ENCODE measurements at places on chromosomes 7 and 10. TPM values are rescaled to one million over a fixed set of nuclear protein-coding genes. Genes with fewer than 3 reads are reported as not detected.

CYP26C1 gene
- not detected for total RNA-seq

GRCh38 chr7:74026903-74027682 is 880 bp upstream of the ELN start:
- peak; percentile 87 for DNase-seq

SFXN2 gene
- 11.3 TPM for total RNA-seq

XRCC2 gene
- 1.0 TPM for total RNA-seq

- DNase-seq, result no peak
These were observed 405.7 kb upstream of the RNF32 start for GRCh38 chr7:156234666-156235494.

DNA sequence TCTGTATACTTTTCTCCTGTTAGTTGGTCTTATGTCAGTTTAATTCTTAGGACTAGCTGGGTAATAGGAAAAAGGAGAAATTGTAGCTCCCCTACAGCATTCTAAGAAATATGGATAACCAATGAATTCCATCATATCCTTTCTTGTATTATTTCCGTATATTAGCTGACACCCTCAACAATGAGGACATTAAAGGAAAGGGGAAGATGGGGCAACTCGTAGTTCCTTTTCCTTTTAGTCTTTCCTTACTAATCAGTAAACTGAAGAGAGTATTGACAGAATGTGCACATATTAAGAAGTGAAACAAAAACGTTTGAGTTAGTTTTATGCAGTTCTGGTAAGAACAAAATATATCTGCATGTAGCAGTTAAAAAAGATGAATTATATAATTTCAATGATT is 35.1 kb upstream of the C10orf67 start:
- no peak for DNase-seq

- peak; percentile 50 for DNase-seq
These were observed 6.6 kb upstream of the DEPP1 start for GRCh38 chr10:44985175-44985681.

DNA sequence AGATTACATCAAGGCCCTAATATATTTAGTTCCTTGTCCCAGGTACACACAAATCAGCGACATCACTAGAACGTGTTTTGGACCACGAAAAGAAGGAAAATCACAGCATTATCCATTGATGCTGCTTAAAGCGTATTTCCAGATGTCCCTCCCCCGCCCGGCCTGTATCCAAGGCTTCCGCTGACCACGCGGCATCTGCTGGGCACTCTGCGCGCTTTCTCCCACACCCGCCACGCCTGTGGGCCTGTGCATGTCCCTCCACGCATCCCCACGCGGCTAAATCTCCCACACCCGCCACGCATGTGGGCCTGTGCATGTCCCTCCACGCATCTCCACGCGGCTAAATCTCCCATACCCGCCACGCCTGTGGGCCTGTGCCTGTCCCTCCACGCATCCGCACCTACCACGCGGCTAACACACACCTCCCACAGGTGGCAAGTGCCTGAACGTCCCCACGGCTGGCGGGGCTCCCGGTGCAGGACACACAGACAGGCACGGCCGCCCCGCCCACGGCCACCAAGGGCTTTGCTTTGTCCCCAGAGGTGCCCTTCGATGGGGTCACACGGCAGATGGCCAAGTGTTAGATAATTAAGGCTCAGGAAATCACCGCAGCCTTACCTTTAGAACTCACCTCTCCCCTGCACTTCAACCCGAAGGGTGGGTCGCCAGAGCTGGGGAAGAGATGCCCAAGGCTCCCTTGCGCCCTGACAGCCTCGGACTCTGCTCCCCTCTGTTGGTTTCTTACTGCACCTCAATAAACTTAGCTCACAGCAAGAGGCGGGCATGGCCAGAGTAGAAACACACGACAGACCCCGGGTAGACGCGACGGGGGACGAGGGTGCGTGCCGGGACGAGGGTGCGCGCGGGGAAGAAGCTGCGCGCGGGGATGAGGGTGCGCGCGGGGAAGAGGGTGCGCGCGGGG is 49.5 kb downstream of the DIP2C start:
- no peak for DNase-seq

DNA sequence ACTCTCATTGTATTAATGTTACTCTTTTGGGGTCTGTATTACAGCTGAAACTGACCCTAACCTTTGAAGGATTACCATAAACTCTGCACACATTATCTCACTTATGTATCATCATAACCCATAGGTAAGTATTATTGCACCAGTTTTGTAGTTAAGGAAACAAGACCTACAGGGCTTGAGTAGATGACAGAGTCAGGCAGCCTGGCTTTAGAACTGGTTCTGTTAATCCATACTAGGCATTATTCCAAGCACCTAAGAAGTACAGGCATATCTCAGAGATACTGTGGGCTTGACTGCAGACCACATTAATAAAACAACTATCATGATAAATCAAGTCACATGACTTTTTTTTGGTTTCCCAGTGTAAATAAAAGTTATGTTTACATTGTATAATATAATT is 17.1 kb upstream of the AKR1B1 start:
- no peak for DNase-seq

DNA sequence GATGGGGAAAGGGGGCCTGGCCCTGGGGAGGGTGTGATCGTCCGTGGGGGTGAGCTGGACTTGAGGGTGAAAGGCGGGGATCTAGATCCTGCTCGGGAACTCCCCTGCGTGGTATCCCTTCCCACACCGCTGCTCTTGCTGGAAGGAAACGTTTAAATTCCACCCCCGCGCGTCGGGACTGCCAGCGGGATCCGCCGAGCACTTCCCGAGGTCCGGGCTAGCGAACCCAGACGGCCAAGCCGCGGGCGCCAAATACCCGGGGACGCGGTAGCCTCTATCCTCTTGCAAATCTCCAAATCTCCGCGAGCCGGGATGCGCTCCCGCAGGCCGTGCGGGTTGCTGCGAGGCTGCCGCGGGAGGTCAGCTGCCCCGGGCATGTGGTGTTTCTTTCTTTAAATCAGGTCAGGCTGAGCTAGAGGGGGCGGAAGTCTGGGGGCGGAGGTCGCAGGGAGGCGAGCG is 904 bp downstream of the NPTX2 start:
- no peak for DNase-seq

DNA sequence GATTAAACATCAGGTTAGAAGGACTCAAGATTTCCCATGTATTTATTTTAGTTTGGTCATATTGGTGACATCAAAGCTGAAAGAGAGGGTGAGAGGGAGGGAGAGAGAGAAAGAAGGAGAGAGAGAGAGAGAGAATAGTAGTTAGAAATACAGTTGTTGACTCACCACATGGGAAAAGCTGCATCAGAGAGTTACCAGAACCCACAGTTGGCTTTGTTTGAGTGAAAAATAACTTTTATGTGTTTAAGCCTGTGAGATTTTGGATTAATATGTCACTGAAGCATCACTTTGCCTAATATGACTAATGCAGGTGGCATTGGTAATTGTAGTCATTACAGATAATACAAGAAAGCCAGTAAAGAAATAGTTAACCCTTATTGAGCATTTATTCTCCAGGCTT is 303.9 kb downstream of the REEP3 start:
- DNase-seq, result no peak

ACTL6B gene
- total RNA-seq, result not detected

GRCh38 chr10:115026746-115027140 is 66.4 kb upstream of the ATRNL1 start:
- DNase-seq, result no peak

DNA sequence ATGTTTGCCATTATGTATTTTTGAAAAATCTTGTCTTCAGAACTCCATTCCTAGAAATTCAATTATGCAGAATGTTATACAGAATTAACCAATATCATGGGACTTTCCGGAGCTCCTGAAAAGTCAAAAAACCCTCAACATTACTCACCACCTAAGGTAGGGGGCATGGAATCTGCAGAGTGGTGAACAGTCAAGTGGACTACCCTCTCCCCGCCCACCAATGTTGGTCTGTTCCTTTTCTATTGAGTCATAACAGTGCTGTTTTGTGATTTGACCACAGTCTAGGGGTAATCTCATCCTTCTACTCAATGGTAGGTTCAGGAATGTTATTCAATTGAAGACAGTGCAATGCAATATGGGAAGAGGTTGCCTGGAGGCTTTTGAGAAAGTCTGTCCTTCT is 130.5 kb upstream of the HABP2 start:
- DNase-seq, result no peak

DNA sequence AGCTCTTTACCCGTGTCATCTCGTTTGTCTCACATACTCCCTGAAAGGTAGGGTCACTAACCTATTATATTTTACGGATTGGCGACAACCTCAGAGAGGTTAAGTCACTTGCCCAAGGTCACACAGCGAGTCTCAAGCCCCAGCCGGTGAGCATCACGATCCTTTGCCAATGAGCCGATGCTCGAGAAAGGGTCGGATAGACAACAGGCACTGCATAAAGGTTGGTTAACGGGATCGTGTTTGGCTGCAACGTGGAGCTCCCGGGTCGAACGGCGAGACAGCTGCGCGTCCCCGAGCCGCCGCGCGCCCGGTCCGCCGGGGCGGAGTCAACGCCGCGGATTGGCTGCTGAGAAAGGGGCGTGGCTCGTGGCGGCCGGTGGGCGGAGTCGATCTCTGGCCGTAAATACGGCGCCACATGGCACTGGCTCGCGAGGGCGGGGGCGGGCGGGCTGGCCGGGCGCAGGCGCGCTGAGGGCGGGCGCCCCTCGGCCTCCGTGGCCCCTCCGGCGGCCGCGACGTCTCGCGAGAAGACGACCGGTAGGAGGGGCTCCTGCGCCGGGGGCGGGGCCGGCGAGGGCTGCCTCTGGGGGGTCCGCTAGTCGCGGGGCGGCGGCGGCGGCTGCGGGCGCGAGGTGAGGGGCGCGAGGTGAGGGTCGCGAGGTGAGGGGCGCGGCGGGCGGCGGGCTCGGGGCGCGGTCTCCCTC is at the start of gene CHST12:
Gene CHST12 (plus strand): TSS at position 598 of the 704 bp plus-strand sequence. CDS start 29,029 bp downstream, outside the sequence.
- peak; percentile 94 for DNase-seq

CCDC3 gene
- total RNA-seq, result 11.7 TPM

GRCh38 chr7:88361357-88361756 is 54.7 kb upstream of the STEAP4 start:
- no peak for DNase-seq

GRCh38 chr10:104330168-104331110 is 7.8 kb downstream of the ITPRIP start:
- peak; percentile 82 for DNase-seq

DNA sequence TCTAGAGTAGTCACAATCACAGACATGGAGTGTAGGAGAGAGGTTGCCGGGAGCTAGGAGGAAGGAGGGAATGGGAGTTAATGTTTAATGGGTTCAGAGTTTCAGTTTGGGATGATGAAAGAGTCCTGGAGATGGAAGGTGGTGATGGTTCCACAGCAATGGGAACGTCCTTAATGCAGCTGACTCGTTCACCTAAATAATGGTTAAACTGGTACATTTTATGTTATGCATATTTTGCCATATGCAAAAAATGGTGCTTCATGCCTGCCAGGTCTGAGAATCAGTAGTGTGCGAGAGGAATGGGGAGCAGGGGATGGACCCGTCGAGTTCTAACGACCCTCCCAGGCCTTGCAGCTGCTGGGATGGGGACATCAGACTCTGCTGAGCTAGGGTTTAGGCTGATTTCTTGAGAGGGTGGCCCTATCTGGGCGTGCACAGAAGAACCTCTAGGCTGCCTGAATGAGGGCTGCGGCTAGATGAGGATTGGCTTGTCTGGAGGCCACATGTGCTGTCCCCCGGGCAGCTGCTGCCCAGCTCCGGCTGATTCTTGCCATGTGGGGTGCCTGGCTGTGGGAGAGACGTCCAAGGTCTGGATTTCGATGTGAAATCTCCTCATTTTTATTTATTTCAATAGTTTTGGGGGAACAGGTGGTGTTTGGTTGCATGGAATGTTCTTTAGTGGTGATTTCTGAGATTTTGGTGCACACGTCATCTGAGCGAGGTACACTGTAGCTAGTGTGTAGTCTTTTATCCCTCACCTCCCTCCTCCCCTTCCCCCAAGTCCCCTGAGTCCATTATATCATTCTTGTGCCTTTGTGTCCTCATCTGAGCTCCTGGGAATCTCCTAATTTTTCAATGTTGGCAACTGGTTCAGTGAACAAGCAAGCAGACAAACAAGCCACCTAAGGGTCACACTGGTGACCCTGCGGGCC is 116.0 kb downstream of the GRK5 start:
- no peak for DNase-seq

NKX1-2 gene
- not detected for total RNA-seq

DNA sequence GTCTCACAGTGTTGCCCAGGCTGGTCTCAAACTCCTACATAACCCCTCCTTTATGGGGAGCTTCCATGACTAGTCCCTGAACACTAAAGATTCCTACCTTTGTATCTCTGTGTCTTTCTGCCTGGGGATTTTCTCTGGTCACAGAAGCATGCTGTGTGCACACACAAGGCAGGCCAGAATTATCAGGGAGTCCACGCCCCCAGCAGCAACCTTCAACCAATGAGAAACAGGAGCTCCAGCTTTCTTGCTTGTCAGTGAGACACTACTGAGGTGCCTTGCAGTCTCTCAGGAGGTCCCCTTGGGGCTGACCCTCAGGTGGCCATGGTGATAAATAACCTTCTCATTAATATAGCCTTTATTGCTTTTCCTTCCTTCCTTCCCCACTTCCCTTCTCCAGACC is 45.1 kb upstream of the AUTS2 start:
- DNase-seq, result no peak

- DNase-seq, result peak; percentile 20
These were observed 89.3 kb downstream of the NPSR1 start for GRCh38 chr7:34747176-34747781.

- DNase-seq, result no peak
These were observed 155.2 kb upstream of the PPP2R2D start for GRCh38 chr10:131745591-131745990.

DNA sequence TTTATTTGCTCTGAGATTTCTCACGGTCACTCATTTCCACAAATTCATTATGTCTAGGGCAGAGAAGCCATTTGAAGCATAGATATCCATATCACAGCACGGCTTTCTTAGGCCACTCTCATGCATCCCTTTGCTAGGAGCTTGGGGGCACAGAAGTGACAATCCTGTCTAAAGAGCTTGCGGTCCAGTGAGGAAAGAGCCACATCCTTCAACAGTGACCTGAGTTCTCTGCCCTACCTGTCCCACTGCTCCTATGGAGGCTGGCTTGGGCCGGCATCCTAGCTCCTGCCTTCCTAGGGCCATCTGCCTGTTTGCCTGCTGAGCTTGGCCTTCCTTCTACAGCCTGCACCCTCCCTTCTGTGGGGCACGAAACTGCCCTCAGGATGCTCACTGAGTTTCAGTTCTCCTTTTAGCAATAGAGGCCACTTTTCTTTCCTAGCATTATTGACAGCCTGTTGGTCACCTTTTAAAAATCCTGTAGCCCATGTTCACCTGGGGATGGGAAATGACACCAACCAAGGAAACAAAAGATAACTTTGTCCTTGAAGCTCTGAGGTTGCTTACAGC is 212.1 kb upstream of the GRB10 start:
- DNase-seq, result no peak

DNA sequence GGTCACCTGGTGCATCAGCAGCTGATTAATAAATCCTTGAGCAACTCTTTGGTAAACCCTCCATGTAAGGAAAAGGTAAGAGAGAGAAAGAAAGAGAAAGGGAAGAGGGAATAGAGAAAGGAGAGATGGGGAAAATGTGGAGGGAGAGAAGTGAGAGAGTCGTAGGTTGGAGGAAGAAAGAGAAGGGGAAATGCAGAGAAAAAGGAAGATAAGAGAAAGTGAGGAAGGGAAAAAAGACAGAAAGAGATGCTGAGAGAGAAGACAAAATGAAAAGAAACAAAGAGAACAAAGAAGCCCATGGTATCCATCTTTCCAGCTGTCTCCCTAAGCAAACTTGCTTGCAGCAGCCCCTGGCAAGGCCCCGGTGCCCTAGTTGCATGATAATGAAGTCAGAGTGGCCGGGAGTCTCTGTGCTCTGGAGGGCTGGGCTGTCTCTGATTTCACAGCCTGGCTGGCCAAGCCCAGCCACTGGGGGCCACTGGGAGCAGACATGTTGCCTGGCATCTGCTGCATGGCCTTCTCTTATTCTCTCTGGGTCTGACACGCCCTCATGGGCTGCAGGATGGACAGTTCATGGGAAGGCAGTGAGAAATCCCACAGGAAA is 48.4 kb downstream of the PRR15 start:
- DNase-seq, result no peak

- no peak for DNase-seq
These were observed 25.3 kb downstream of the FRMPD2 start for GRCh38 chr10:48249004-48249762.
